NCI-H1436 (cell line): ENCODE measurements at places on chromosomes 1 and 21.
A peak's percentile ranks its signal among the peaks of the same experiment; 100 is the strongest.

DNA sequence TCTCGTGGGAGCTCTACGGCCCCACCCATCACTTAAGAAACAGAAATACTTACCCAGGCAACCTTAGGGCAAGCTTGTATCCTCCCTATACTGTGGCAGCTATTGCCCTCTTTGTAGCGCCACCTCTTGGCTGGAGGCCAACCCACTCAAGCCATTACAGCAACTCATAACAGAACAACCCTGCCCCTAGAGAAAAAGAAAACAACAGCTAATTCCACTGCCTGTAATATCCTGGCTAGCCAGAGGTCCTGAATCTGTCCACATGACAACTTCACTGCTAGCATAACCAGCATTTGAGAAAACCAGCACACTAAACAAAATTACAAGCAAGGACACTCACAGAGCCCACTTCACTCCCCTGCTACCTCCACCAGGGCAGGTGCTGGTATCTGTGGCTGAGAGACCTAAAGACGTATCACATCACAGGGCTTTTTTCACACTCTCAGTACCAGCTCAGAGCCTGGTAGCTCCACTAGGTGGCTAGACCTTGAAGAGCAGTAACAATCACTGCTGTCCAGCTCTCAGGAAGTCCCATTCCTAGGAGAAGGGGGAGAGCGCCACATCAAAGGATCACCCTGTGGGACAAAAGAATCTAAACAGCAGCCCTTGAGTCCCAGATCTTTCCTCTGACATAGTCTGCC, 14.5 kb upstream of the MX1 start:
- DNase-seq, result peak; percentile 12

DNA sequence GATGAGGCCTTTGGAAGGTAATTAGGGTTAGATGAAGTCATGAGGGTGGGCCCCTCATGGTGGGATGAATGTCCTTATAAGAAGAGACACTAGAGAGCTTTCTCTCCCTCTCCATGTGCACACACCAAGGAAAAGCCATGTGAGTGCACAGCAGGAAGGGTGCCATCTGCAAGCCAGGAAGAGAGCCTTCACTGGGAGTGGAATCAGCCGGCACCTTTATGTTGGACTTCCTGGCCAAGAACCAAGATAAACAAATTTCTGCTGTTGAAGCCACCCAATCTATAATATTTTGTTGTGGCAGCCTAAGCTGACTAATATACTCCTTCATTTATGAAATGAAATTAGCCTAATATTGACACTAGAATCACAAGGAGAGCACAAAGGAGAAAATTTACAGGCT, 38.2 kb upstream of the PKP1 start:
- DNase-seq, result no peak

DNA sequence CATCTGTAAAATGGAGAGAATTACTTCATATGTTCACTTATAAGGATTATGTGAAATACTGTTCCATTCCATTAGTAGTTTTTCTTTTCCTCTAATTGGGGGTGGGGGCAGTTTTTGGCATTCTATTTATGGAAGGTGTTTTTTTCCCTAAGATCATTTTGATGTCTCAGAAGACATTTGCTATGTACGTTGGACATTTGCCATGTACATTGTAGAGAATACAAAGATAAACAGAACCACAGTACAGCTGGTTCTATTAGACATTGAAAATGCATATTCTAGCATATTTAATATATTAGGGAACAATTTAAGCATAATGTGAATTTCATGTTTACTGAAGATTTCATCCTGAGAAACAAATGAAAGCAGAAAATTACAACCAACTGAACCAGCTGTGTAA, 98.5 kb downstream of the PTBP2 start:
- no peak for DNase-seq

DNA sequence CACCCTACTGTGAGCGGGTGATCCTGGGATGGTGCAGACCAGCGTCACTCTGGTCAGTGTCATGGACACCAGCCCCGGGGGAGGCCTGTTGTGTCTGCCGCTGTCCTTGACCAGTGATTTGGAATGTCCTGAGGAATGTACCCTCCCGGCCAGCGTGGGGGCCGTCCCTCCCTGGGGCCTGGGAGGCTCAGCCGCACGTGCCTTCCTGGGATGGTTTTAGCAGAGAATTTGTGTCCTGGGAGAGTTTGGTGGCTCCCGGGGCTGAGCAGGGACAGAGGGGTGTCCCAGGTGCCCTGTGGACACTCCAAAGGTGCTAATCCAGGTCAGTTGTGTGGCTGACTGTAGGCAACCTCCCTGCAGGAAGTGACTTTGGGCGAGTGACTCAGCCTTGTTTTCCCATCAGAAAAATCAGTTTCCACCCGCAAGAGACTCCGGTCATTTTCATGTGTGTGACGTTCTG, 6.2 kb downstream of the ARHGEF16 start:
- no peak for DNase-seq

DNA sequence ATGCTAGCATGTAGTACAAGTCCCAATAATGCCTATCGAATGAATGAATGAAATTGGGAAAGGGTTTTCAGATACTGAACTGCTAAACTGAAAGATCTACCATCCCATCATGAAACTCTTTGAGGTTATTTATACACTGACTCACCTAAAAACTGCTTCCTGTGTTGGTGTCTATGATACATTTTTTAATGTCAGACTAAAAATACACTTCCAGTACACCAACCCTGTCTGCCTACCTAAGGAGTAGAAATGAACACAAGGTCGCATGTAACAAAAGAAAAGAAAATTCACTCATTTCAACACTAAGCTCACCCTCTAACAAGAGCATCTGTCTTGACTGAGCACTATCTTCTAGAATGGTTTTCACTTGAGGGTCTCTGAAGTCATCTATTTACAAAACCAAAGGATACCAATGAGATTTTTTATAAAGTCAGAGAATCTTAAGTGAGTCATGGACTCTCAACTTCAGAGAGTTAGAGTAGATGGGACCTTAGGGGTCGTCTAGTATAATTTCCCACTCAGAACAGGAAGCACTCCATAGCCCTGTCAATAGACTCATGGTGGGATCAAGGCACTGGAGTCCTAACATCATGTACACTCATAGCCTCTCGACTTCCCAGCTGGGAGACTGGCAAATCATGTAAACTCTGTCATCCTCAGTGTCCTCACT, 53.4 kb downstream of the WLS start:
- DNase-seq, result no peak

GRCh38 chr1:176857632-176858031, 306.9 kb downstream of the ASTN1 start:
- no peak for DNase-seq

DNA sequence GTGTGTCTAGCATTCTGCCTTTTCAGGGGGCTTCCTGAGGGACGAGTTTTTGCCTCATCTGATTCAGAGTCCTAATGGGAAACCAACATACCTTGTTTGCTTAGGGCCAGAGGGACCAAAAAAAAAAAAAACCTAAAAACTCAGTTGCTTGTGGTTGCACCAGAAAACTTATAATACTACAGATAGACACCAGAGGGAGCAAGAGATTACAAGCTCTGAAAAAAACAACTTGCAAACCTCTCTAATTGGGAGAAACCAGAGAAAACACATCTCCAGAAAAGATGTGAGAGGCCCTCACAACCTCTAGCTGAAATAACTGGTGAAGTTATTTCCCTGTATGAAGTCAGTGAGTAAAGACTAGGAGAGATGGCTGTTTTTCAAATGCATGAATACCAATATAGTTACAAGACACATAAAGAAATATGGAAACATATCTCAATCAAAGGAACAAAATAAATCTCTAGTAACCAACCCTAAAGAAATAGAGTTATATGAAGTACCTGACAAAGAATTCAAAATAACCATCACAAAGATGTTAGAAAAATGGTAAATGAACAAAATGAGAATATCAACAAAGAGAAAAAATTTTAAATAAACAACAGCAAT, 233.7 kb upstream of the NFIA start:
- DNase-seq, result peak; percentile 34

DNA sequence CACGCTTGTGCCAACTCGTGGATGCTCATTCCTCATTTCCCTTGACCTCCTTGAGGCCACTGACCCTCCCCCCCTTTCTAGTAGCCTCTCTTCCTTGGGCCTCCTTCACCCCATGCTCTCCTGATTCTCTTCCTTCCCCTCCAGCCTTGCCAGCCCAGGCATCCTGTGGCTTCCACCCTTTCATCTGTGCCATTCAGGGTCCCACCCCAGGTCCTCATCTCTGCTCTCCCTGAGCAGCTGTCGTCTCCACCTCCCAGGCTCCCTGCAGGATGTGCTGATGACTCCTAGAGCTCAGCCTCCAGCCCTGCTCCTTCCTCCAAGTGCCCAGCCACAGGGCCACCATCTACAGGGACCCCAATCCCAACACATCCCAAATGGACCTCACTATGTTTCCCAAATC, 197.4 kb downstream of the GRIK3 start:
- DNase-seq, result no peak

GRCh38 chr1:43007377-43008114, 48.9 kb upstream of the SLC2A1 start:
- DNase-seq, result no peak

- DNase-seq, result no peak
Observed at GRCh38 chr1:203771901-203772301, 6.9 kb downstream of the LAX1 start.

DNA sequence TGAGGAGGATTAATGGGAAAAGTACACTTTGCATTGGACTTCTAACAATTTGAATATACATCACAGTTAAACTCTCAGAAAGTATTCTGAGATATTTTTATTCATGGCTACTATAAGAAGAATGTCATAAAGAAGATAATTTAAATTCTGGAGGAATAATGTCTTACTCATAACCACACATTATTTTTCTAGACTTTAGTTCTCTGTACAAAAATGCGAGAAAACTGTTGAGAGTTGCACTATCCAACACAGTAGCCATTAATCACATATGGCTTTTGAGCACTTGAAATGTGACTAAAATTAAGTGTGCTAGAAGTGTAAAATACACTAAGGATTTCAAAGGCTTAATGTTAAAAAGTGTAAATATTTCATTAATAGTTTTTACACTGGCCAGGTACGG, 53.8 kb downstream of the CRB1 start:
- no peak for DNase-seq

DNA sequence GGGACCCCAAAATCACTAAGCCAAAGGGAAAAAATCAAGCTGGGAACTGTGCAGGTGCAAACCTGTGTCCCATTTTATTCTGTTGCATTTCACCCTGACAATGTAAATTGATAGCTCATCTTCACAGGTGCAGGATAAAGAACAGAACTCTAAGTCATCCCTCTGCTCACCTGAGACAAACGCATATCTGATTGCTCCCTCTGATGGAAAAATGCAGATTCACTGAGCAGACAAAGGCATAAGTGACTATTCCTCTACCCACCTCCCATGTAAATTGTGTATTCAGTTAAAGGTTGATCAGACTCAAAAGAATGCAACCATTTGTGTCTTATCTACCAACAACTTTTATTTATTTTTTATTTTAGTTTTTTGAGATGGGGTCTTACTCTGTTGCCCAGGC, 644.2 kb downstream of the PTPRU start:
- DNase-seq, result peak; percentile 35

GRCh38 chr1:59673573-59674450, 140.9 kb upstream of the HOOK1 start:
- no peak for DNase-seq

DNA sequence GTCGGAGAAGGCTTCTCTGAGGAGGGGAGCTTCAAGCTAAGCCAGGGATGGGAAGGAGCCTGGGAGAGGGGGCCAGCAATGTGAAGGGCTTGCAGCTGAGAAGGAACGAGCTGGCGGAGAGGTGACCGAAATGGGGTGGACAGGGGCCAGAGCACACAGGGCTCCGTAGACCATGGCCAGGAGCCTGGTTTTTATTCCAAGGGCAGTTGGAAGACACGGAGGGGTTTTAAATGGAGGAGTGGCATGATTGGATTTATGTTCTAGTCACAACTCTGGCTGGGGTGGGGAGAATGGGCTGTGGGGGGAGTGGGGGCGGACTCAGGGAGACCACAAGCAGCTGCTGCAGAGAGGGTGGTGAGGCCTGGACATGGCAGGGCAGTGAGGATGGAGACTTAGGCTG, 5.1 kb upstream of the EPS8L3 start:
- DNase-seq, result no peak

- no peak for DNase-seq
Observed at GRCh38 chr1:4561205-4561604, 93.2 kb upstream of the AJAP1 start.

DNA sequence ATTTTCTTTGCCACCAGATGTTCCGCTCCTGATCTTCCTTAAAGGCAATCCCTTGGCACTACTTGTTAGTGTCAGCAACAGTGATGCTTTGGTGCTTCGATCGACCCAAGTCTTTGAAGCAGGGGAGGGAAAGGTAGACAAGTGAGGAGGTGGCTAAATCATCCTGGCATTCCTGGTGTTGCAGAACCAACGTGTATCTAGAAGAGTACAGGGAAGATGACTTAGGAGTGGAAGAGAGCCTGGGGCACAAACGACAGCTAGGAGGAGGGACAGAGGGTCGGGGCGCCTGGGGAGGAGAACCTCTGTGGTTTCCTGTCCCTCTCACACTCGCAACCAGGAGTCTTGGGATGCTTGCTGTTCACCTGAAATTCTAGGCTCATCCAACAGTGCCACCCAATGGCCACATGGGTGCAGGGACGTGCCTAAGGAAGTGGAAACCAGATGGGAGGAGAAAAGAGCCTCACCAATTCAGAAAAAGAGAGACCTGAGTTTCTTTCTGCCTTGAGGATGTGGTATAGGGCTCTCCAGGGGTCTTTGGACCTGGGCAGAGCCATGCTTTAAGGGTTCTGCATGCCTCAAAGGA, 9.5 kb upstream of the KCNA2 start:
- peak; percentile 22 for DNase-seq

DNA sequence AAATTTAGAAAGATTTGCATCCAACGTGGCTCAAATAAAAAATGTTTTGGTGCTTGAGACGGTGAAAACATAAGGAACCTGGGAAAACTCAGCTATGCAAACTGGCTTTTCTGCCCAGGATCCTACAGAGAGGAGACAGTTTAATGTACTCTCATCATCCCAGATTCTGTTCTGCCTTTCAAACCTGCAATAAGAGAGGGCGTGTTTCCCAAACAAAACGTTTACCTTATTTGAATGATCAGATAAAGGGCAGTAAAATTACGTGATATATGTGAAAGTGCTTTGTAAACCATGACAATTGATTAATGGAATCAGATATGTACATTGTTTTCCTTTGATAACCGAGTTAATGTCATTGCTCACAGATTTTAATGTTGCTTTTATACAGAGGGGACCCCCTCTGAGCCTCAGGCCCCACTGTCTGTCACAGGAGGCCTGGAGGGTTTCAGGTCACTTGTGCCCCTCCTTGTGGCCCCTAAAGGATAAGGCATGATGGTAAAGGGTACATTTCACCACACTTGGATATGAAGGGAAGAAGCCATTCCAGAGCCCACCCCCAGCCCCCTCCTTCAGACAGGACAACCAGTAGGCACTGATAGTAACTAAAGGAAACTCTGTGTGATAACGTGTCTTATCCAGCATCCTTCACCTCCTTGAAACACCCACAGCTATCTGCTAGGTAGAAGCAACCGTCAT, 157.6 kb downstream of the EDEM3 start:
- DNase-seq, result no peak

DNA sequence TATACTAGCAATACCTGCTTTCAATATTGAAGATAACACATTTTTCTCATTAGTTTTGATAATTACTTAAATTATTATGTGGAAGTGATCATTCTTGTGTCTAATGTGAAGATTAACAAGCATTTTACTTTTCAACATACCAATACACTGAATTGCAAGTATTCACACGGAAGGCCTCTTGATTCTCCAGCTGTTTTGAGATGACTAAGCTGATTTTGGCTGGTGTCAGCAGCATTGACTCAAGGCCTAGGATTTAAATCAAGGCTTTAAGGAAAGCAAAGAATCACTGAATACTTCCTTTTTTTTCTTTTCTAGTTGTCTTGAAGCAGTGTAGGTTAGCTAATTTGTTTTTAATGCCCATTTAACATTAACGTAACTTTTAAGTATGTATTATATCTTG, 373.7 kb downstream of the SRGAP2C start:
- DNase-seq, result no peak

- DNase-seq, result no peak
Observed at GRCh38 chr1:209767706-209768105, 11.9 kb downstream of the TRAF3IP3 start.
